Lower leg skin (tissue), 4 donors: ENCODE measurements at places on chromosomes 5 and 9. TPM values are rescaled to one million over a fixed set of nuclear protein-coding genes. Genes with fewer than 3 reads are reported as not detected.

The SLC34A3 gene
- not detected for total RNA-seq

The ANKRD34B gene
- total RNA-seq, result not detected

The DDX4 gene
- total RNA-seq, result not detected

The SLC6A18 gene
- not detected for total RNA-seq

The ACSL6 gene
- total RNA-seq, result 0.32 TPM

The PAEP gene
- 0.71 TPM for total RNA-seq

The SLF1 gene
- 7.2 TPM for total RNA-seq

The TYRP1 gene
- total RNA-seq, result 67.4 TPM

The PCDHGB3 gene
- total RNA-seq, result 7.9 TPM

The PROB1 gene
- total RNA-seq, result 0.47 TPM

The PLCXD3 gene
- 0.34 TPM for total RNA-seq

The TMEM171 gene
- 1.5 TPM for total RNA-seq

The MOB3B gene
- 11.0 TPM for total RNA-seq

The PCA3 gene
- total RNA-seq, result not detected

The SLC25A2 gene
- total RNA-seq, result 5.0 TPM

The ALDH7A1 gene
- 36.2 TPM for total RNA-seq

The FOXI1 gene
- total RNA-seq, result 2.2 TPM

The CTXN3 gene
- not detected for total RNA-seq
